ENCODE measurements at places on chromosomes 12 and 14.

DNA sequence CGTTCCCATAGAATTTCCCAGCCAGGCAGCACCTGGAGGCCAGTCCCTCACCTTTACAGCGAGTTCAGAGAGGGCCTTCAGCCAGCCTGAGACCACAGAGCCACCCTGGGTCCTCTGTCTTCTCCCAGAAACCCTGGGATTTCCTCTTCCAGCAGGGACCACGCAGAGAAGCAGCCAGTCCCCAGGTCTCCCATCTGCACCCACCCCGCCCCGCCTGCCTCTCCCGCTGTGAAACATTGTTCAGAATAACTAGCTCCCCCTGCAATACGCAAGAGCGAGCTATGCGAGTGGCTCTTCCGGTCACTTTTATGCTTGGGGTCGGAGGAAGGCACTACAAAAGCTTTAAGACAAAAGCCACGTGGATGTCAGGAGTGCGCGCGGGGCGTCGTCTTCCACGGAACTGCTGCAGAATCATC, 77.8 kb downstream of the SERPINA3 start:
- no peak for DNase-seq

GRCh38 chr12:21220266-21220665, 89.3 kb downstream of the SLCO1B1 start:
- no peak for DNase-seq

DNA sequence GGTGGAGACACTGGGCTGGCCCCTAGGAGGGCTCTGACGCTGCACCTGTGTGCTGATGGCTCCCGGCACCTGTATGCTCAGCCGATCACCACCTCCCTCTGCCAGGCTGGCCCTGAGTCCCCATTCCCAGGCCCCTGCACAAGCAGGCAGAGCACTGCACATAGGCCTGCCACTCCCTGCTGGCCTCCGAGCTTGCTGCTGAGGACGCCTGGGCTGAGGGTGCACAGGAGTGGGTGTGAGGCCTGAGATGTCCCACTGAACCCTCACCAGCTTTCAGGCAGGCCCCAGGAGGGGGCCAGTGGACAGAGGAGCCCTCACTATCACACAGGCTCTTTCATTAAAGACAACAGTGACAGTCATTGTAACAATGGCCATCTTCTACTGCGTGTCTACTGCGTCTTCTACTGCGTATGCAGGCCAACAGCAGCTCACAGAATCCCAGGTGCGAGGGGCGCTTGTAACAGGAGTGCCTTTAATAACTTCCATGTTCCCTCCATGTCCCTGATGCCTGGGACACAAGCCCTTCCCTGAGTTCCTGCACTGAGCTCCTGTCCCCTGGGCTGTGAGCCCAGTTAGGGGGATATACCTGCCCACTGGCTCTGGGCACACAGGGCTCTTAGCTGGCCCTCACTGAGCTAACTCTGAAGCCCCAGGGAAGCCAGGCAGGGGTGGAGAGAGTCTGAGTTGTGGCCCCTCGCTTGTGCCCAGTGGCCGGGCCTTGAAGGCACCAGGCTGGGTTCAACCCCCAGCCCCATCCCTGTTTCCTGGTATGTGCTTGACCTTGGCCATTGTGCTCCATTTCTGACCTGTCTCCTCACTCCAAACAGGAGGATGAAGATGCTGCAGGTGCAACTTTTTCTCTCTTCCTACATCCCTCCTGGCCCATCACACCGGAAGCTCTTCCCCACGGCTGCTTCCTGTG, 71.3 kb downstream of the PRIMA1 start:
- DNase-seq = no peak

GRCh38 chr12:131499160-131499863, 211.6 kb upstream of the SFSWAP start:
- DNase-seq = no peak

- DNase-seq = peak; percentile 8
Measured at GRCh38 chr12:107992870-107993451, 136.1 kb upstream of the WSCD2 start.

GRCh38 chr12:49987625-49988303, 15.0 kb downstream of the AQP6 start:
- DNase-seq = no peak

- DNase-seq = no peak
Measured at GRCh38 chr12:104468371-104468770, 11.6 kb downstream of the CHST11 start.

- no peak for DNase-seq
Measured at GRCh38 chr12:32270818-32271710, 128.3 kb upstream of the FGD4 start.

- DNase-seq = no peak
Measured at GRCh38 chr12:125210104-125210755, 145.0 kb downstream of the AACS start.

DNA sequence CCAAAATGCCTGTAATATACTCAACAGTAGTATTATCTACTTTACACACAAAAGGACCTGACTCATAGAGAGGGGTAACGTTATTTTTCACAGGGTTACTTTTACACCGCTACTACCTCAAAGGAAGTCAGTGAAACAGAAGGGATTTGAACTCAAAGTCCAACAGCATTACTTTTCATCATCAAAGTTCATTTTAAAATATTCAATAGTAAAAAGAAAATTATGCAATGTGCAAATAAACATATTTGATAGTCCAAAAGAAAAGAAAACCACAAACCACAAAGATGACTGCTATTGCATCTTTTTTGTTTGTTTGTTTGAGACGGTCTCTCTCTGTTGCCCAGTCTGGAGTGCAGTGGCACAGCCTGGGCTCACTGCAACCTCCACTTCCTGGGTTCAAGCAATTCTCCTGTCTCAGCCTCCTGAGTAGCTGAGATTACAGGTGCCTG, 15.5 kb downstream of the KIF21A start:
- no peak for DNase-seq

DNA sequence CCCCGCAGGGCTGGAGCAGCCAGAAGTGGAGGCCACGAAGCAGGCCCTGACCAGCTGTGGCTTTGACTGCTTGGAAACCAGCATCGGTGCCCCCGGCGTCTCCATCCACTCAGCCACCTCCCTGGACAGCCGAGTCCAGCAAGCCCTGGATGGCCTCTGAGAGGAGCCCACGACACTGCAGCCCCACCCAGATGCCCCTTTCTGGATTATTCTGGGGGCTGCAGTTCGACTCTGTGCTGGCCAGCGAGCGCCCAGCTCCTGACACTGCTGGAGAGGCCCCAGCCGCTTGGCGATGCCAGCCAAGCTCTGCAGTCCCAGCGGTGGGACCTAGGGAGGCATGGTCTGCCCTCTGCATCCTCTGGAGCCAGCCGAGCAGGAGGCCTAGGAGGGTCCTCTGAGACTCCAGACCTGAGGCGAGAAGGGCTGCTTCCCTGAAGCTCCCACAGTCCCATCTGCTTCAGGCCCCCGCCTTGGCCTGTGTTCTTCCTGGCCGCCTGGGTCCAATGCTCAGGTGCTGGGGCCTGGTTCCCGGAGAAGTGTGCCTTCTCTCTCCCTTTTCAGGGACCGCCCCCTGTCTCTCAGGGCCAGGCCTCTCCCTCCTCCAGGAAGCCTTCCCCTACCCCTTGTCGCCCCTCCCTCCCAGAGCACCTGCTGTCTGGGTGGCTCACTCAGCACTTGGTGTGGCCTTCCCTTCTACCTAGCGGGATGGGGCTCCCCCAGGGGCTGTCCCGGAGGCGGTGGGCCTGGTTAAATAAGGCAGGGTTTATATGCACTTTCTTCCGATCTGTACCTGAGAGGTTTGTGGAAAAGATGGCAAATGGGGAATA, 23.0 kb downstream of the MVK start:
- no peak for DNase-seq

- peak; percentile 65 for DNase-seq
Measured at GRCh38 chr12:14723763-14724162, 27.4 kb upstream of the GUCY2C start.

- peak; percentile 14 for DNase-seq
Measured at GRCh38 chr12:44875954-44876543, at the start of gene NELL2. TSS of gene NELL2 (minus strand) at chr12:44876315. CDS start at chr12:44875869, 446 bp downstream.

GRCh38 chr12:71654200-71654599, 9.4 kb downstream of the ZFC3H1 start:
- no peak for DNase-seq

DNA sequence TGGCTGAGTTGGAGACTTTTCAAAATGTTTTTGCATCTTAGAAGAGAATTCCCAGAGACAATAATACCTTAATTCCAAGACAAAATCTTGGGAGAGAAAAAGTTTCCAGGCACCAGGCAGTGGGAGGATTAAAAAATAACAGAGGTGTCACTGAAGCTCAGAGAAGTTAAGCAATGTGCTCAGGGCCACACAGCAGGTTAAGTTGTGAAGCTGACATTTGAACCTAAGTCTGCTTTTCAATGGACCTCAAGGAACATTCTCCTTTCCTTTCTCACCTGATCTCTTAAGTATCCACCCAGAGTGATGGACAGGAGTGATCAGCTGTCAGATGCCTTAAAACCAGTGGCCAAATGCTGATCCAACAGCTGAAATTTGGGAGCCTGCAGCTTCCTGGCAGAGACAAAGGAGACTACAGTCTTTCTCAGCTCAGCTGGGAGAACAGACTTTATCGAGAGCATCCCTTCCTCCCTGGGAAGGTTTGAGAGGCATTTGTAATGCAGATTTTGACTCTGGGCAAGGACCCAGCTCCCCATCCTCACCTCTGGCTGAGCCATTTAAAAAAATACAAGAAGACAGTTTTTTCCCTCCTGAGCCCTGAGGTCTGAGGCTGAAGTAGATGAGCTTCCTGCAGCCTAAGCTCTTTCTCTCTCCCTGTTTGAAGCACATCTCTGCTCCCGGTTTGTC, 174.9 kb upstream of the RPH3A start:
- DNase-seq = no peak

- no peak for DNase-seq
Measured at GRCh38 chr12:79587368-79587767, 103.4 kb downstream of the PAWR start.

- DNase-seq = peak; percentile 31
Measured at GRCh38 chr12:44812062-44812461, 64.1 kb downstream of the NELL2 start.

GRCh38 chr12:96670334-96670899, 181.0 kb downstream of the CFAP54 start:
- DNase-seq = no peak

- no peak for DNase-seq
Measured at GRCh38 chr12:32893043-32893442, 3.5 kb downstream of the PKP2 start.

DNA sequence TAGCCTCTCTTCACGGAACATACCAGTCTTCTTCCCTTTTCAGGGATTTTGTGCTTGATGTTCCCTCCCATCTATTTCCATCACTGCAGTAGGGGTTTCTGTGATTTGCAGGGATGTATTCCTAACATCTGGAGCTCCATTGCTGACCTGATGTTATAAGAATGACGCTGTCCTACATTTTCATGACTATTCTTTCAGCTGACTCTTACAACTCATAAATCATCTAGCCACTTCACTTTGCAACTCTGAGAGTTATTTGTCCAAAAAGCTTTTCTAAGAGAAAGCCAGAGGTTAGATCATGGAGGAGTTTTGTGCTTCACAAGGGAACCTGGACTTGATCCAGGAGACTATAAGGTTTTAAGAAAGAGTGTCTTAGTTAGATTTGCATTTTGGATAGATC, 116.6 kb upstream of the FAR2 start:
- no peak for DNase-seq

DNA sequence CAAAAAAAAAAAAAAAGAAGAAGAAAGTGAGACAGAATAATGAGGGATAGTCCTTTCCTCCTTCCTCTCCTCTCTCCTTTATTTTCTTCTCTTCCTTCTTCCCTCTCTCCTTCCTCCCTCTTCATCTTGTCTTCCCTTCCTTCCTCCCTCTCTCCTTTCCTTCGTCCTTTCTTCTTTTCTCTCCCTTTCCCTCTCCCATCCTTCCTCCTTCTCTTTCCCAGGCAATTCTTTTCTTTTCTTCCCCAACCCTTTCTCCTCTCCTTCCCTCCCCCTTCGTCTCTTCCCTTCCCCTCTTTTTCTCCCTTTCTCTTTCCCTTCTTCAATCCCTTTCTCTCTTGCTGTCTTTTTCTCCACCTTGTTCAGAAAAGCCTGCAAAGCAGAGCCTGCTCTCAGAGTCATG, 3.6 kb upstream of the CHST11 start:
- no peak for DNase-seq

DNA sequence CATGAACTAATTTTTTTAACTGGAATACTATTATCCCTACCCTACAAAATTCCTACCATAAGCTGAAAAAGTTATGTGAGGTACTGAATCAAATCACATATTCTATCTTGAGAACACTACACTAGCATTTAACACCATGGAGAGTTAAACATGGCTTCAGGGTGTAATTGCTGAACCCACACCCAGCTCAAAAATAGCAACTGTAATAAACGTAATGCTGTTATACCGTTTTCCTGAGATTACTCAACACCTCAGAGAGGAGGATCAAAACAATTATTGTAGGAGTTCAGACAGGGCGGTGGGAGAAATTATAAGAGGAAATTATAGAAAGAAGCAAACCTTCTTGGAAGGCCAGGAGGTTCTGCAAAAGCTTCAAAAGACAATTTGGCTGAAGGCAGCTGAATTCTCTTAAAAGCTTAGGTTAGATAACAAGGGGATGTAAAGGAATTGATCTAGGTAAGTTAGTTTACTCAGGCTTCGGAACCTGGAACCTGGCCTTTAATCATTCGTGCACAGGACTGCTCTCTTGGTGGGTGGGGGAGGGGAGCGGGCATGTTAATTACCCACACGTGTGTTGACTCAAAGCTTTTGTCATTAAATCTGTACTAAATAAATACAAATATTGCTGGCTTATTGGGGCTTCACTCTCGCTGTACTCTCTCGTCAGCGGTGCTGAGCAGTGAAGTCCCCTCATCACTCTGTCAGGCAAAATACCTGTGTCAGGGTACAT, 12.1 kb upstream of the IPO8 start:
- DNase-seq = no peak

- no peak for DNase-seq
Measured at GRCh38 chr14:69002069-69002468, 23.0 kb upstream of the ACTN1 start.

DNA sequence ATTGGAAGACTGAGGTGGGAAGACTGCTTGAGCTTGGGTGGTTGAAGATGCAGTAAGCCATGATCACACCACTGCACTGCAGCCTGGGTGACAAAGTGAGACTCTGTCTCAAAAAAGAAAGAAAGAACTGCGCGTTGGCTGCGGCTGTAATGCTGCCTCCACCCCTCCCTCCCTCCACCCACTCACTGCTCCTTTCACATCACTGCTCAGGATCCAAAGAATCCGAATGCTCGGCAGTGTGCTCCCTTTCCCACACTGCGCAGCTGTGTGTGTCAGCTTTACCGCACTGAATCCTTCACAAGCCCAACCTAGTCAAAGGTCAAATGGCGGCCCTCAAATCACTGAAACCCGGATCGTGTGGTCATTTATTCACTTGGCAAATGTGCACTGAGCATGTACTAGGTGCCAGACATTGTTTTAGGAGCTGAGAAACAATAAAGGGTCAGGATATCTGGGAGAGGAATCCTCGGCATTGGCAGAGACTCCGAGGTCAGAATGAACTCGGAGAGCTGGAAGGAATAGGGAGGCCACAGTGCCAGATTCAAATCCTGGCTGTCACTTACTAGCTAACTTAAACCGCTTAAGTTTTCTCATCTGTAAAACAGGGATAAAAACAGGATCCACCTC, 11.5 kb upstream of the TDRD9 start:
- DNase-seq = no peak

GRCh38 chr14:69750495-69750894, 16.4 kb upstream of the SRSF5 start:
- no peak for DNase-seq

Data from B cell (primary cell).